NCI-H510A (cell line): ENCODE measurements at places on chromosomes 6 and 20.
A peak's percentile ranks its signal among the peaks of the same experiment; 100 is the strongest.

GRCh38 chr20:17651760-17652388 lies 30.2 kb downstream of the RRBP1 start:
- DNase-seq: no peak

DNA sequence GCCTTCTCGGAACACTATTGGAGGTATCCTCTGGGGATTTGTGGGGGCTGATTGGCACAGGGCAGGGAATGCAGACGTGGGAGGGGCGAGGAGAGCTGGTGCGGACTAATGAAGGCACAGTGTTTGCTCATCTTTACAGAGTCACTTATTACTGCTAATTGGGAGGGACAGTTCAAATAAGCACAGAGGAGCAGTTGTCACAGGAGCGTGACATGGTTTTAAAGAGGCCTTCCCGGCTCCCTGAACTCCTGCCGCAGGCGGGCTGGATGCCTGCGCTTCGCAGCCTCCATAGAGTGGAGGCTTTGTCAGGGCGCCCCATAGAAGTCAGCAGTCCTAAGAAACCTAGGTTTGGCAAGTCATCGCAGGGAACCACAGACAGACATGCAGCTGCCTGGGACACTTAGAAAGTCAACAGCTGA lies 149.6 kb downstream of the LINC00237 start:
- no peak for DNase-seq

- DNase-seq: no peak
These were observed 55.9 kb downstream of the TBC1D7 start for GRCh38 chr6:13272131-13273046.

GRCh38 chr20:56411759-56412472 lies at the start of gene CASS4:
Gene CASS4 (plus strand): TSS chr20:56412260. CDS start chr20:56412459, 199 bp downstream.
- DNase-seq: no peak

DNA sequence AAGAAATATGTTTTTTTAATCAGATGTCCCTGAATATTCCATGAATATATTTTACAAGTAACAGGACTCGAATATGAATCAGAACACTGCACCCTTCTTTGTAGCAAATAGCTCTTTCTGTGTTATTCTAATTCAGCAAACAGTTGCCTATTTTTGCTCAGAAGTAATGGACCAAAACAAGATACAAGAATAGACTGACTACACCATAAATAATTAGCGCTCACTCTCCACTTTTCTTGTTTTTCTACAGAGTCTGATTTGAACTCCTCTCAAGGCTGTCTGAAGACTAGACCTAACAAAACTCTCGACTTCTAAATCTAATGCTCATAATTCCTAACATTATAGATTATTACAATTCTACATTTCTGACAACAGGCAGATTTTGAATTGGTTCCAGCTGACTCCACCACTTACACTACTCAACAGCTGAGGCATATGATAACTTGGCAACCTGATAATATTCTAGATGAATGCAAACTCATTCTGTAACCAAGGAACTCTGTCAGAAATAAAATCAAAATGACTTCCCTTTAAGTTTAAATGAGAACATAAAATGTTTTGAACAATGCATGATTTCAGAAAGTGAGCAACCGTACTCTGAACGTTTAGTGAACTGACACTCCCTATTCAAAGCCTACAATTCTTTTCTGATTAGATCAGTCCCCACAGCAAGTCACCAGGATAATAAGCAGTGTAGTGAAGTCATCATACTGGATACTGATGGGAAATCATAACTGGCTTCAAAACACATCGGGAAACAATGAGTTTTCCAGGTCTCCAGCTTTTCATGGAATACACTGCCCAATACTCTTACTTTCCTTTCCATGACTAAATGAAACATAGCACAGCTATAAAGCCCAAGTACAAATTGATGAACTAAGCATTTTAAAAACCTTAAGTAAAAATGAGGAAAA lies 114.2 kb upstream of the BEND6 start:
- DNase-seq: no peak

- no peak for DNase-seq
These were observed 537.6 kb downstream of the HDGFL1 start for GRCh38 chr6:23106951-23107350.

DNA sequence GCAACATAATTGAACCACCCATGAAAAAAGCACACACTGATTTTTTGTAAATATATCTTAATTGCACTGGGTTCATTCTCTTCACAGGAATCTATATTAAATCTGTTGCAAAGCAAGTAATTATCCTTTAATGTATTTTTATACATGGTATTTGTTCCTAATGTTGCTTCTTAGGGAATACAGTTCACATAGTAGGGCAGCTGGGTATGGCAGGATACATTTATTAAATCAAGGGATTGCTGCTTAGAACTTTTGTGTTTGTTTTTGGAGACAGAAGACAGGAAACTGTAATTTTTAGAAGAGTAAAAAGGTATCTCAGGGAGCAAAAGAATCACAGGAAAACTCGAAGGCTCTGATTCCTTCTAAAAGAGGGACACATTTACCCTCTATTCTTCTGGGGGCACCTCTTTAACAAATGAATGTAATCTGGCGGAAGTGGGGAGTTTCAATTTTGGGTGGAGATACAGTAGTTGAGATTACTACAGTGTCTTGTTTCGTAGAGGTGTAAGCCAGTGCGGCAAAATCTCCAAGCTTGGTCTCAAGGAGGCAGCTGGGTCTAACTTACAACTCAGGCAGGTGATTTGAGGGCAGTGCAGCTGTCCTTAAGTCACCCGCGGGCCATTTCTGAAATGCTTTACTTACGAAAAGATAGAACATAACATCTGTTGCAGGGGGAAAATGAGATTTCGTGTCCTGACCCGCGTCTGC lies 812 bp upstream of the SMIM13 start:
- DNase-seq: peak; percentile 4

- no peak for DNase-seq
These were observed 490.3 kb downstream of the COL12A1 start for GRCh38 chr6:74715355-74716085.

DNA sequence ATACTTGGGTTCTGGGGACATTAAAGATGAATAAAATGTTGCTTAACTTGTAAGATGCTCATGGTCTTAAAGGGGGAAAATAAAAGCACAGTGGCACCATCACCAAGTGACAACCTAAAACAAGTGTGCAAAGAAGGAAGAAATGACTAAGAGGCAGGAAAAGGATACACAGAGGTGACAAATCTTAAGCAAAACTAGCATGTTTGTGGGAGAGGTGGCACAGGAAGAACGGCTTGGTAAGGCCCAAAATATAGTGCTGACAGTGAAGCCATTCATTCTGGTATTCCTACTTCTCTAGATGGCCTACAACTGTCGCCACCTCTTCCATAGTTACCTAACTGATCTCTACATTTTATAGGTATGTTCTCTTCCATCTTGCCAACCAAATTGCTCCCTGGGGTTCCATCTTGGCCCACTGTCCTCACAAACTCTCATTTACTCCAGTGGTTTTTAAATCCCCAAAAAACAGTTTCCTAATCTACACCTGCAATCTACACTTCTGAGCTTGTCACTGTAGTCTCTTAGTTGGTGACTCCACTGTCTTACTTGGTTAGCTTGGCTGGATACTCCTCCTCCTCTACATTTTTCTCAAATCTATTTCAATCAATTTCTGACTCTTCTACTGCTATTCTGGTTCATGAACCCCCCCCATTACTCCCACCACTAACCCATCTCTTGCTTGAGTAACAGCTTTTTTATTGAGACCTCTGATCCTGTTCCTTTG lies 33.5 kb downstream of the FAM8A1 start:
- no peak for DNase-seq

GRCh38 chr6:156617376-156617775 lies 159.8 kb upstream of the ARID1B start:
- DNase-seq: no peak

GRCh38 chr20:50335105-50335504 lies 144.5 kb downstream of the CEBPB start:
- peak; percentile 63 for DNase-seq

DNA sequence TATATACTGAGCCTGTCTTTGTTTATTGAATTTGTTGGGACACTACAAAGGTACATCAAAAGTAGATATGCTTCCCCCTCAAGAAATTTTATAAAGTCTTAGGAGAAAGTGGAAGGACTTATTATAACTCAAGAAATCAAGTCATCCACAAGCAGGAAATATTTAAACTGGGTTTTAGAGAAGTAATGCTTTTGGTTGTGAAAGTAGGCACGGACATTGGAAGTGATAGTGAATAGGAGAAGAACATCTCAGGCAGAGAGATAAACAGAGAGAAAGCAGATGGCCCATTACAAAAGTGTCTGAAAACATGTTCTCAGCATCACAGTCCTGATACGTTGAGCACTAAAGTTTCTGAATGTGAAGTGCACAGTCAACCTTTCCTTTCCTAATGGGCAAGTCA lies 415.6 kb upstream of the RNF217 start:
- no peak for DNase-seq

DNA sequence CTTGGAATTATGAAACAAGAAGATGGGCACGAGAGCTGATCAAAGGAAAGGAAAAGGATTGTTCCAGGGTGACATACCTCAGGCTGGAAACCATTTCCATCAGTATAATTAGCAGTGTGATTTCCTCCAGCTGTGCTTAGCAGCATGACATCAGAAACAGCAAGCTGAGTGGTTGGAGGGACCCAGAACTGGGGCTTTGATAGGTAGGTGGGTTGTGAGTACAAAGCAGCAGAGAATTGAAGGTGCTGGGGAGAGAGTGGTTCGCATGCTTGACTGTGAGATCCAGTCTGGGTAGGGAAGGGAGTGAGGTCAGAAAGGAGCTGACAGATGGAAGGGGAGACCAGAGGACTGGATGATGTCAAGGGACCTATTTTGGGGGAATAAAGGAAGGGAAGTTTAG lies 90.4 kb downstream of the CD164 start:
- no peak for DNase-seq

GRCh38 chr20:20297181-20297580 lies 70.7 kb upstream of the INSM1 start:
- DNase-seq: no peak

DNA sequence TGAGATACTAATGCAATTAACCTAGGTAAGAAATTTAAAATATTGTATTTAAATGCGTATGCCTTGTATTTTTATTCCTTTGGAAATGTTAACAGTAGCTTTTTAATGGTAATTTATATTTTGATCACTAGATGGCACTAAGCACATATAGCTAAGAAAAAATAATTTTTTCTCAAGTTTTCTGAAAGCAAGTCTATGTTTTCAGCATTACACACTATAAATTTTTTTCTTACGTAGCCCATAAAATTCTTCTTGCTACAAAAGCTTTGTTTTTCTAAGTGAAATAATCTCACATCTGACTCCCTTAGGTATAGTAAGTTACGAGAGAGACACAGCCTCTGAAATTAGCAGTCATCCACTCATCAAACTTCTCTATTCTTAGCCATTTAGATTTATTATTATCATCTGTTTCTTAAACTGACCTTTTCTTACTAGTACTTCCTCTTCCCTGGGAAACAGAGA lies 35.7 kb downstream of the TSPYL4 start:
- no peak for DNase-seq

DNA sequence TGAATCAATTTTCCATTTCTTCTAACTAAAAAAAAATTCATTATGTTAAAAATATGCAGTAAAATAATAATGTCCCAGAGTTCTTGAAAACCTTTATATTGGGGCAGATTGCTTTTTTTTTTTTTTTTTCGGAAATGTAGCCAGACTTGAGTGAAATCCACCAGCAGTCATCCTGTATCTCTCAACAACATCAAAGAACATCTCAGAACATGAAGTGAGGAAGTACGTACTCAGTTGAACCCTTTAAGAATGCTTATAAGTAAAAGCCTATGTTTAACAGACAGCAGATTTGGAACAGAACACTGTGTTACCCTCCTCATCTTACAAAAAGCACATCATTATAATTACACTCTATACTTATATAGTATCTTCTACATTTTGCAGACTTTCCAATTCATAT lies 51.0 kb upstream of the SUPT3H start:
- no peak for DNase-seq

DNA sequence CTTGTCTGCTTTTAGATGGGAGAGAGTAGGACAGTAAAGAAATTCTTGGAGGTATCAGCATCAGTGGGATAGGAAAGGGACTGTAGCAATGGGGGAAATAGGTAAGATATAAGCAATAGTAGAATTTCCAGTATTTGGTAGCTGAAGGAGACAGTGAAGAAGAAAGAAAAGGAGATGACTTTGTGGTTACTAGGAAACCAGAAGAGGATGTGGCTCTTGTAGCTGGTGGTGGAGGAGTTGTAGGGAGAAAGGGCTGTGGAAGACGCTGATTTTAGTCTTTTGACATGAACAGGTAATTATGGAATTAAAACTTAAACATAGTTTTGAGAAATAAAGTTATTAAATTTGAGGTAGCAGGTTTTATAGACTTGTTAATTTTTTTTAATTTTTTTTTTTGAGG lies 26.1 kb downstream of the SH3BGRL2 start:
- DNase-seq: no peak

DNA sequence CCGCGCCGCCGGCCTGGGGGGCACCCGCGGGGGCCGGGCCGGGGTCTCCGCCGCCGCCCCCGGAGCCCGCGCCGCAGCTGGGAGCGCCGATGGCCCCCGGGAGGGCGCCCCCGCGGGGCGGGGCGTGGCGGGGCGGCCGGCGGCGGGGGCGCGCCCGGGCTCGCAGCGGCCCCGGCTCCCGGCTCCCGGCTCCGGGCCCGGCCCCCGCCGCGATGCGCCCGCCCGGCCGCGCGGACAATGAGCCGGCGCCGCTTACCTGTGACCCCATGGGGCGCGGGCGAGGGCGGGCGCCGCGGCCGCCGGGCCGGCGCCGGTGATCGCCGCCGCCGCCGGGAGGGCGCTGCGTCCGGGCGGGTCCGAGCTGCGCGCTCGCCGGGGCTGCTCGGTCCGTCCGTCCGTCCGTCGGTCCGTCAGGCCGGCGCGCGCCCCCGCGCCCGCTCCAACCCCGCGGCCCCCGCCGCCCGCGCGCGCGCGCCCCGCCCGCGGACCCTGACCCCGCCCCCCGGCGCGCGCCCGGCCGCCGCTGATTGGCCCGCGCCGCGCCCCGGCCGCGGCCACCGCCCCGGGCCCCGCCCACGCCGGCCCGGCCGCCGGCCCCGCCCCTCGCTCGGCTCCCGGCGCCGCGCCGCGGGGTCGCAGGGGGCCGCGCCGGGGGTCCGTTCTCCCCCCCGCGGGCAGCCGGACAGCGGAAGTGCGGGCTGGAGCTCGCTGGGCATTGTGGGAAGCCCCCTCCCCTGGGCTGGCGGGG lies at the start of gene ZBTB46:
ZBTB46 (minus strand) TSS at position 424 of the 748 bp plus-strand sequence. CDS start 40,507 bp downstream, outside the sequence.
- no peak for DNase-seq

- DNase-seq: peak; percentile 16
These were observed 58.4 kb downstream of the PDE7B start for GRCh38 chr6:135909737-135910387.

DNA sequence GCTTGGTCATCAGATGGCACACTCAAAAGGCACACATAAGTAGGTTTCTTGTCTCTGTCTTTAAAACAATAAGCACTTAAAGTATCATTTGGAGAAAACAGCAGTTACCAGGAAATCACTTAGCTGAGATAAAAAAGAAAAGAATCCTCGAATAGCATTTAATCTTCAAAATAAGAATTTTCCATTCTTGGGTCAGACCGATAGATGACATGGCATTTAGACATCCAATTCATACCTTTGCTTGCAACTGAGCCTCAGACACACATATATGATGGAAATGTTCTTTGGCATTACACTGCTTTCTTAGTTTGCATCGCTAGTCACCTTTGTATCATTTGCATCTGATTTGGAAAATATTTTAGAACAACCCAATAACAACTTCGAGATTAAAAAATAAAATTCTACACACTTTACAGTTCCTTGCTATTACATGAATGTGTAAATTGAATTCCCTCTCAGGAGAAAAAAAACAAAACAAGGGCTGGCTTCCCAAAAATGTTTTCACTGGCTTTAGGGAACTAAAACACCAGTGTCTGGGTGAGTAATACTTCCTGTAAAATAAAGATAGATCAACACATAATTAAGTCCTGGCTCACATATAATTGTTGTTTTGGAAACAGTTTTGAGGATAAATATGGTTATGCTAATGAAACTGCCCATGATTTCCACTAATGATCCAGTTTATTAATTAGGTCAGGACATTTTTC lies 1.3 kb upstream of the RNF217 start:
- DNase-seq: no peak
